ENCODE measurements at places on chromosomes 4 and X.
A peak's percentile ranks its signal among the peaks of the same experiment; 100 is the strongest.

GRCh38 chr4:120555058-120555457 is 367.5 kb downstream of the PRDM5 start:
- peak; percentile 50 for DNase-seq

DNA sequence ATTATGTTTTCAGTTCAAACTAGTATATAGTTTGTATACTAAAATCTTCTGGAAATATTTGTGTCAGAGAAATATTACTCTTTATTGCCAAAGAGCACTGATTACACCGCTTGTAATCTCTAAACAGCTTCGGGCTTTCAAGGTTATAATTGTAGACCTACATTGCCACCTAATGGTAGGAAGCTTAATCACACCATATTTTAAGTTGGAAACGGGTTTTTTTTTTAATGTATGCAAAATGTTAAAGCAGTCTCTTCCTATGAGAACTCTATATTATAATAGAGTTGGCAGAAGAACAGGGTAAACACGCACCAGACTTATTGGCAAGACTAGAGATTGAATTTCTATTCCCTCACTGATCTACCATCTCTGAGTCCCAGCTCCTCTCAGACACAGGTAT is 19.5 kb upstream of the NFXL1 start:
- DNase-seq, result peak; percentile 6

DNA sequence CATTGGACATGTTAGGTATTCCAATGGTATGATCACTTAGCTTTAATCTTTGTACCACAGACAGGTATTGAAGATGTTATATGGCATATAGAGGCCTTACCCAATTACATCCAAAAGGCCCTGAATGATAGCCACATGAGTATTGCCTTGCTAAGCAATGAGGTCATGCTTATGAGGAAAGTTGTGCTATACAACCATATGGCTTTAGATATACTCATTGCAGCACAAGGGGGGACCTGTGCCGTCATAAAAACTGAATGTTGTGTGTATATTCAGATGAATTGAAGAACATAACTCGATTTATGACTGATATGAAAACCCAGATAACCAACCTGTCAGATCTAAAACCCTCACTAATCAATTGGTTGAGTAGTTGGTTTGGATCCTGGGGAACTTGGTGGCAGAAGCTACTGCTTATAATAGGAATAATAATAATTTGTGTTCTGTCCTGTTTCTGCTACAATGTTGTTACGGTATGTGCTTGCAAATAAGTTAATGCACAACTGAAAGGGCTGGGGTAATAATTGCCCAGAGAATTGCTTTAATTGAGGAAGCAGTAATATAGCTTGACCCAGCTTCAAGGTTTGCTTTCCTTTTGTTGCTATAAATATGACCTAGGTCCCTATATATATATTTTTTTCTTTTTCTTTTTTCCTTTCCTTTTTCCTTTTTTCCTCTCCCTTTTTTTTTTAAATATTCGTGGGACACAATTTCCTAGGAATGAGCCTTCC is 21.5 kb upstream of the CSTF2 start:
- DNase-seq, result no peak

GRCh38 chr4:168646001-168646768 is 149.3 kb downstream of the PALLD start:
- DNase-seq, result peak; percentile 43

DNA sequence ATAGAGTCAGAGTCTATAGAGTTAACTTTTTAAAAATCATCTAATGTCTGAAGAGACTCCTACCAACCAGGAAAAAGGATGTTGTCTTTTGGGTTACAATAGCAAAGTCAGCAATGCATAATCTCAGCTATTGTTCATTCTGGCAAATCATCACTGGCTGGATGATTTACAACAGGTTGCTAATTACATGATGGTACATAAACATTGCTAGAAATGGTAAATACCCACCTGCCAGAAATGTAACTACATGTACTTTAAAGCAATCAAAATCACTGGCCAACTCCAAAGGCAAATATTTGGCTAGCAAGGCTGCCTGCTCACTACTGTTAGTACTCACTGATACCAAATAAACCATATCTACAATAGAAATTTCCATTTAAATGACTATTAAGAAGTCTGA is 91.1 kb downstream of the PPP3CA start:
- peak; percentile 89 for DNase-seq

GRCh38 chrX:112670977-112671376 is 8.8 kb downstream of the LHFPL1 start:
- DNase-seq, result no peak

DNA sequence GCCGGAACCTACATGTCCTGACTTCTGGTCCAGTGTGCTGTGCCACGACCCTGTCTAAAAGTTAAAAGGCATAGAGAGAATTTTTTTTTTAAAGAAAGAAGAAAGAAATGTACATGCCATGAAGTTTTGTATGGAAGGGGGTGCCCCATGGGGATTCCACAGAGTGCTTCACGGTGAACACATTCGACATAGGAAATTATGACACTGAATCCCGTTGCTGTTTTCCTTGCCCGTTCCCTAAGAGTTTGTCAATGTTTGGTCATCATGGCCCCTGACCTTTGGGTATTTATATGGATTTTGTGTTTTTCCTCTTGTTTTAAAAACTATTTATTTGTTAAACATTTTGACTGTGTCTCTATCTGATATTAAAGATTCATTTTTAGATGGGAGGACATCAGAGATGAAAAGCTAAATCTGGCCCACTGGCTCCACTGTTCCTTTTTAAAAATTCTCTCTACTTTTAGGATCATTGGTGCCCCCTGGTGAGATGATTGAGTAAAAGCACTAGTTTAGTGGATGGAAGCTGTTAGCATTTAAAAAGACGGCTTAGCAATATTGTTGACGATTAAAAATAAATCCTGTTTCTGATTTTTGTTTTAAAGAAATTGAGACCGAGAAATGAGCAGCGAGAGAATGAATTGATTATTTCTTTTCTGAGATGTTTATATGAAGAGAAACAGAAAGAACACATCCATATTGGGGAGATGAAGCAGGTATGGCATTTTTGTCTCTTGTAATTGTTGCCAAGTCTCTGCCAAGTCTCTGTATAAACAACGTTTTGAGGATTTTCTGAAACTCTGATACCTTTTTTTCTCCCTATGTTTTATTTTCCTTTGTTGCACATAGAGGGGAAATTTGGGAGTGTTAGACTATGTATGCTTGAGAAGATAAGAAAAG is 75.0 kb downstream of the PTTG2 start:
- DNase-seq, result peak; percentile 51

DNA sequence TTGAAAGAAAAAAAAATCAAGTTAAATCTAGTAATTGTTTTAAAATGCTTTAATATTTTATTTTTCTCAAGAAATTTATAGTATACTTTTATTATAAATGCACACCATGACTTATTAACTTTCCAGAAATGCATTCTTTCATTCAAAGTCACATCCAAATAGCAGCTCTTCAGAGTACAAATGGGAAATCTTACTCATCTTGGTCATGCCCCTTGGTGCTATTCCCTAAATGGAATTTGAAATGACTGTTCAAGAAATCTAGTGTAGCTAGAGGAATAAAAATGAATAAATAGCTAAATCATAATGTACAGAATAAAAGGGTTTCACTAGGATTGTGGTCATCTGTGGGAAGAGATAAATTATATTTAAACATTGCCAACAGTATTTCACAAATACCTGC is 1139.7 kb downstream of the PCDH18 start:
- no peak for DNase-seq

DNA sequence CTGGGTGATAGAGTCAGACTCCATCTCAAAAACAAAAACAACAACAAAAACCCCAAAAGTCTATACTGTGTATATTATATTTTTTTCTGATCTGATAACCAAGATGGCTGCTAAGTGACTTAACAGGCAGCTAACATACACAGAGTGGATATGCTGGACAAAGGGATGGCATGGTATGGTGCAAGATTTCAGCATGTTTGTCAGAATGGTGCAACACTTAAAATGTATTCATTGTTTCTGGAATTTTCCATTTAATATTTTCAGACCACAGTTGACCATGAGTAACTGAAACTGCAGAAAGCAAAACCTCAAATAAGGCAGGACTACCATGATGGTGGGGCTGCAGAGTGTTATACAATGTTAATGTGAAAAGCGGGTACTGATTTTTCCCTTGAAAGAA is 6.1 kb upstream of the BOD1L1 start:
- DNase-seq, result no peak

DNA sequence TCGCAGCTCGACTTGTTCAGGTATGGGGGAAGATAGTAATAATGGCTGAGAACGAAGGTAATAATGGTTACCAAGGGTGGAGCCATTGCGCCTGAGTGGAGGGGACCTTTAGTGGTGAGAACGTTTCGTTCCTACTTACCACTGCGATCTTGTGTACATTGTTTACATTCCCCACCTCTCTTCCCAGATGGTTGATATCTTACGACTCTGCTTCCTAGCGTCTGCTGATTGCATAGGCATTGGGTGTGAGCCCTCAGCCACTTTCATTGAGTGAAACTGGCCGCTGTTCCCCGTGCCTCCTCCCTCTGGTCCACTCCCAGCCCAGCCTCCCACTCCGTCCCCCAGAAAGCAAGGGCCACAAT is 850 bp downstream of the IGBP1 start:
- no peak for DNase-seq

GRCh38 chrX:15854080-15854655 is 445 bp downstream of the AP1S2 start:
- DNase-seq, result no peak

DNA sequence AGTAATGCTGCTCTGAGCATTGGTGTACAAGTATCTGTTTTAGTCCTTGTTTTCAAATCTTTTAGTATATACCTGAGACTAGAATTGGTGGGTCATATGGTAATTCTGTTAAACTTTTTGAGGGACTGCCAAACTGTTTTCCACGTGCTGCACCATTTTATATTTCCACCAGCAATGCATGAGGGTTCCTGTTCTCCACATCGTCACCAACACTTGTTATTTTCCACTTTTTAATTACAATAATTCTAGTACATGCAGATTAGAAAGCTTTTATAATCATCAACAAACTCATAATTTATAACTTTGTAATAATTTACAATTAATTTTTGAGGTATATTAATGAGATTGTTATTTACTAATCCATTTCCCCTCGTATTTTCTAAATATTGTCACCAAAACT is 79.4 kb downstream of the CEP135 start:
- DNase-seq, result no peak
